ENCODE measurements at places on chromosomes 16 and 17.

DNA sequence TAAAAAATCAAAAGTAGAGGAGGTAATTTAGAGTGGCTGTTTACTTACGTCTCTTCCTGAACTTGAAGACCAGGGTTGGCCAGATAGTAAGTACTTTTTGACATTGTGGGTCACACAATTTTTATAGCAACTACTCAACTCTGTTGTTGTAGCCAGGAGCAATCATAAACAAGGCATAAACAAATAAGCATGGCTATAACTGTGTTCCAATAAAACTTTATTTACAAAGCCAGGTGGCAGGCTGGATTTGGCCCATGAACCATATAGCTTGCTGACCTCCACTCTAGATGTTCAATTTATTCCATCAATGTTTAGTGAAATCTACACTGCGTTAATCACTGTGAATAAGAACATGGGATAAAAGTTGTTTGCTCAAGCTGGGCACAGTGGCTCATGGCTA, 500.4 kb upstream of the ERCC4 start:
- DNase-seq, result no peak

- no peak for DNase-seq
Observed at GRCh38 chr16:8048433-8048832, 541.9 kb downstream of the TMEM114 start.

DNA sequence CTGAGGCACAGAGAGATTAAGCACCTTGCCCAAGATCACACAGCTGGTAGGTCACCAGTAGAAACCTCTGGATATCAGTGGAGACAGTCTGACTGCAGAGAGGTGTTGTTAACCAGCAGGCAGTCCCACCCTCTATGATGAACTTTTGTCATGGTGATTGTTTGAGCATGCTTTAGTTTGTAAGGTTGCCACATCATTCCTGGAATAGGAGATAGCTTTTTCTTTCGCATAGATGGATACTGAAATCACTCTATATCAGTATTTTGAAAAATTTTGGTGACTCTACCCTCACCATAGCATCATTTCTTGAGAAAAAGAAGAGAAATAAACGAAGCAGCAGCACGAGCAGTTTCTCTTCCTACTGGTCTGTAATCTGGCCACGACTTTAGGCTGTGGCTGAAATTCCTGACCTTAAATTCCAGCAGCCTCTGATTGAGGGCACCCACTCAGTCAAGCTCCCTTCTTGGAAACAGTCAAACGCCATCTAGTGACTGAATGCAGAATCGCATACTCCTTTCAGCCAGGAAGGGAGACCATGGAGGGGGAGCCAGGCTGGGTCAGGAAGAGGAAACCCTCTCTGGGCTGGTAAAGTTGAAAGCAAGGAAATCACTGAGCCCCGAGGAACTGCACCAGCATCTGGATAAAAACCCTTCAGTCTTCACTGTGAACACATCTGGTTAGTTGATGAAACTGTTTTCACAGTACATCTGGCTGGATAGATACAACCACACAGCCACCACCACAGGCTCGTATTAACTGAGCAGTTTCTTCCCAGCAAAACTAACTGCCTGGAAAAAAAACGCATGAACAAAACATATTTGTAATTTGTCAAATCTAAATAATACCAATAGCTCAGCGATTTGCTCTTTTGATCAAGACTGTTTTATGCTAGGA, 108.5 kb upstream of the XYLT1 start:
- peak; percentile 60 for DNase-seq

GRCh38 chr16:10612649-10613179, 32.3 kb upstream of the EMP2 start:
- DNase-seq, result no peak

DNA sequence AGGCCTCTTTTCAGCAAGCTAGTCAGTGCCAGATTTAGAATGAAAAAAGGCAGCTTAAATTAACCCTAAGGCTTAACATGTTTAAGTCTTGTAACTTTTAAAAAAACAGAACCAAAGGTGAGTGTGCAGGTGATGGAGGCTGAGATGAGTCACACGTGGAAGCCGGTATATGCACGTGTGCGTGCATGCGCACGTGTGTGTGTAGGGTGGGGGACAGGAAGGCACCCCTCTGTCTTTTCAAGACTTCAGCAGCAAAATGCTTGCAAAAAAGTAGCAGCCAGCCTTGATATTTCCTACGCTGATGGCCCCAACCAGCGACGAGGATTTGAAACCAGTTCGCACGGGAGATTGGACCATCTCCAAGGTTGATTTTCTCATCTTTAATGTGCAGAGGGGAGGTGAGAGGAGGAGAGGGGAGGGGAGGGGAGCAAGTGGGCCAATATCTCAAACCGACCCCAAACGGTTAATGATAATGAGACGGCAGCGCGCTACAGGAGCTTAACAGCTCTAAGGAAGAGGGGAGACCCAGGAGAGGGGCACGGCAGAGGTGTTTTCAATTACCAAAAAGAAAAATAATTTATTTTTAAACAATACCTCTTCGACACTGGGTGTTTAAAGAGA, 154.7 kb downstream of the ZNF423 start:
- DNase-seq, result no peak

DNA sequence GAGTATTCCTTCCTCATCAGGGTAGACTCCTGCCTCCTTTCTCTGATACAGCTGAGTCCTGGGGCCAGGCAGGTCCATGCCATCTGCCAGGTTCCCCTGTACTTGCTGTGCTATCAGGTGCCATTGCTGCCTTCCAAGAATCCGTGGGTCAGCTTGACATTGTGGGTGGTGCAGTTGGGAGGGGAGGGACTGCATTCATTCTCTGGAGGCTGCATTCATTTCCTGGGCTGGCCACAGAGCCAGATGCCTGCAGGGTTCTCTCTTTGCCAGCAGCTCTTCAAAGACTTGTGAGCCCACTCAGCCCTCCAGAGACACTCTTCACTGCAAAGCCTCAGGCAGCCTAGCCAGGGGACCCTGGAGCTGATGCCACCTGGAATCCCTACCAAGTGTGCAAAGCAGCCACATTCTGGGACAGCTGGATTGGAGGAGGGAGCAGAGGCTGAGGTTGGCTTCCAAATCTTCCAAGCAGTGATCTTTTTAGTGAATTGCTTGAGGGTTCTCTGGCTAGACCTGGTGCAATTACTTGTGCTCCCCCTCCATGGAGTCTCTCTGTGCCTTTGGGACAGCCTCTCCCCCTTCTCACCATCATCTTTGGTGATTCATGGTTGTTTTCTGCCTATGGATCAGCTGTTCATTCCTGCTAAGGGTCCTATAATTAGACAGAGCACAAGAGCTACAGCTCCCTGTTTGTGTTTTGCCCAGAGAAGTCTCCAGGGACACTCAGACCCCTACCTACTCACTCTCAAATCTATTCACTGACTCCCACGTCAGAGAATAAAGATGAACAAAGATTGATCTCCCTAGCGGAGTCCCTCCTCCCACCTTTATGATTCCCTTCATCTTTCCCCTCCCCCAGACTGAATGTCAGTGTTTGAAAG, 20.9 kb downstream of the ANKFN1 start:
- no peak for DNase-seq

DNA sequence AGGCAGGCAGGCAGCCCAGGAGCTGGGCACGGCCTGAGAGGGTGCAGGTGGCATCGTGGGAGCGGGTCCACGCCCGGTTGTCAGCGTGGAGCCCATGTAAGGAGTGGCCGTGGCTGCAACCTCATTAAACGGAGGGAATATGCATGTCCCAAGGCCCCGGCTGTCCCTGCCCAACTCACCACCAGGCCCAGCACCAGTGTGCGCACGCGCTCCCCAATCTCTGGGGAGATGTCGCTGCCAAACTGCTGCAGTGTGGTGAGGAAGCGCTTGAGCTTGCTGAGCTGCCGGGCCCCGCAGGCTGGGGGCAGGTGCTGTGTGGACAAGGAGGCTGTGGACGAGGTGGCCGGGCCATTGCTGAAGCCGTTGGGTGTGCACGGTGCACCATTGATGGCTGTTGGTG, 25.6 kb upstream of the PABPN1L start:
- no peak for DNase-seq

- no peak for DNase-seq
Observed at GRCh38 chr16:2915196-2915929, 3.6 kb downstream of the FLYWCH1 start.

DNA sequence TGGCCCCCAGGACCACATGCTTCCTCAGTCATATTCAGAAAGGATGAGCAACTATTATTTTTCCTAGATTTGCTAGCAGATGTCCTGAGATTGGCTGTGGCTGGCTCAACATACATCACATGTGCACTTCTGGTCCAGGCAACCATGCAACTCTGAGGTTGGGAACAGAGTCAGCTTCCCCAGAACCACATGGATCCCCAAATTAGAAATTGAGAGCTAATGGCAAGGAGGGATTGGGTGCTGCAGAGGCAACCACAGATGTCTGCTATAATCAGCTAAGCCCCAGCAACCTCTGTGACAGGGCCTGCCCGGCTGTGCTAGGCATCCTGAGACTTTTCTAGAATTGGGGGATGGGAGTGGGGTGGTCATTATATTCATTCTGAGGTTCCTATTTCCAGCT, 33.8 kb upstream of the CLEC18A start:
- DNase-seq, result no peak

GRCh38 chr16:53968454-53968853, 264.5 kb downstream of the FTO start:
- no peak for DNase-seq

- DNase-seq, result peak; percentile 42
Observed at GRCh38 chr16:67719778-67720144, 645 bp upstream of the GFOD2 start.

DNA sequence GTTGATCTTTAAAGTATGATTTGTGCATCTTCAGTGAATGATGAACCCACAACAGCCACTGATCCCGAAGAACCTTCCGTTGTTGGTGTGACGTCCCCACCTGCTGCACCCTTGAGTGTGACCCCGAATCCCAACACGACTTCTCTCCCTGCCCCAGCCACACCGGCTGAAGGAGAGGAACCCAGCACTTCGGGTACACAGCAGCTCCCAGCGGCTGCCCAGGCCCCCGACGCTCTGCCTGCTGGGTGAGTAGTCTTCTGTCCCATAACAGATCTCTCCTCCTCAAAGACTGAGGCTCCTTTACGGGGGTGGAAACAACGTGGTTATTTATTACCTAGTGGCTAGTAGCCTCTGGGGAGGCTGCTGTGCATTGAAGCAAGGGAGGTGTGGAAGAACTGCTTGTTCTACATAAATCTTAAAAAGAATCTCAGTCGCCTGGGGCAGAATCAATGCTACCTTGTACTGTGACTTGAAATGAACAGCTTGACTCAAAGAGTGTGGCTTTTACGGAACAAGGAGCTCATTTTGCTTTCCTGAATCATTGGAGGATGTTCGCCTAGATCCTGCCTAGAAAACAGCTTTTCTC, 63.0 kb upstream of the CLEC18A start:
- DNase-seq, result no peak

GRCh38 chr16:23318639-23319038, 16.5 kb downstream of the SCNN1B start:
- DNase-seq, result no peak

Measured in activated CD4-positive, alpha-beta memory T cell treated with anti-CD3 and anti-CD28 coated beads for 36 hours (primary cell).